Non-pigmented ciliary epithelial cell (primary cell): ENCODE measurements at places on chromosomes 6 and 20.

DNA sequence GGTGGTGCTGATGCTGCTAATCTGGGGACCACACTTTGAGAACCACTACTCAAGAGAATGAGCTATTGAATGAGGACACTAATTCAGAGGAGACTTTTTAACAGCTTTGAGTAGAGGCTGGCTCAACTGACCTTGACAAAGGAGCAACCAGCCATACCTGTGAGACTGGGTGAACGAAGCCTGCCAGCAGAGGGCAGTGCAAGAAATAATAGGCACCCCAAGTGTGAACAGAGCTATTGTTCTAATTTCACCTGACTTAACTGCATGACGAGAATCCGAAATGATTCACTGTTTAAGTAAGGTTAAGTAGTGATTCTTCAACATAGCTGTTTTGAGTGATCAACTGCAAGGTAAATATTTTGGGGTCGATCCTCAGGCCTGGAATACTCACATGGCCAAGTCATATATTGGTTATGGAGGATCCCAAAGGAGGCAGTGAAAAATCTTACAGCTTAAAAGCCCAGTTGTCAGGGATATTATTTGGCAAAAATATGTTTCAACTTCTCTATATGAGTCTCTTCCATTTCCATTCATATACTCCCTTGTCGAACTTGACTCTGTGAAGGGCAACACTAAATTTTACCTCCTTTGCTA is 550.5 kb upstream of the MARCKS start:
- no peak for DNase-seq

DNA sequence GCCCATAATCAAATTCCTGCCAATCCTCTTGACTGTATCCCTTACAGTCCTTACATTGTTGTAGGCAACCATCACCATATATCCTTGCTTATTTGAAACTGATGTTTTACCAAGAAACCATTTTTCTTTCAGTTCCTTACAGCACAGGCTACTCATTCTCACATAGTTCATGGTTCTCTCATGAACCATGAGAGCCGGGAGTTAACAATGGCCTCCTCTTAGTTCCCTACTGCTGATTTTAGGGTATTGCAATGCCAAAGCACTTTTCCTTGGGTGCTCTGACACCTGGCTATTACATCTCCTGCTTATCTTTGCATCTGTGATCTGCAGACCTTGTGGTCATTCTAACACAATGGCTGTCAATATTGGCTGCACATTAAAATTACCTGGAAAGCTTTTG is 133.4 kb downstream of the MYB start:
- no peak for DNase-seq

- DNase-seq: no peak
These were observed 7.8 kb downstream of the NAA20 start for GRCh38 chr20:20024942-20025341.

DNA sequence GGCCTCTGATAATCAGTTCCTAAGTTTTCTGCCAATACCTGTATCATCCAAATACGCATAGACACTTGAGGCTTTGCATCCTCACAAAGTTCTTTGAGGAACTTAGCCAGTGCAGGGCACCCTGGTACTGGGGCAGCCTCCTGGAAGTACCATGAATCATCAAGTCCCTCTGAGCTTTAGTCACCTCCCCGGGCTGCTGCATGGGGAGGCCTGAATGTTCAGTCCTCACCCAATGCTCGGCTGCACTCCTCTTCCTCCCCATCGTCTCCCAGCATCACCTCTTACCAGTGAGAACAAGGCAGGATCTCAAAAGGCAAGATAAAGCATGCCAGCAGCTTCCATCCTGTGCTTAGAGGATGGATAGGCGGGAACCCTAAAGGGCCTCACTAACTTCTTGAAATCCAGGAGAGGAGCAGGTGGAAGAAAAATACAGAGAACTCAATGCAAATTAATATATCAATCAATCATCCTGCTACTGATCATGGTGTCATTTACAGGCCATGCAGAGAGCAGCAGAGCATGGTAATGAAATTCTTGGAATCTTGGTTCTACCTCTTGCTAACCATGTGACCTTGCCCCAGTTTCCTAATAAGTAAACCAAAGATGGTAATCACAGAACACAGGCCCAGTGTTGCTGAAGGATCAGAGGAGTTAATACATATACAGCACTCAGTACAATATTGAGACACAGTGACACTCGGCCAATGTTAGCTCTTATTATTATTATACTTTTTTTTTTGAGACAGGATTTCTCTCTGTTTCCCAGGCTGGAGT is 4.7 kb upstream of the CCN6 start:
- no peak for DNase-seq

- no peak for DNase-seq
These were observed 21.6 kb downstream of the NRSN1 start for GRCh38 chr6:24147511-24148153.

- DNase-seq: no peak
These were observed 295.6 kb downstream of the GRIK2 start for GRCh38 chr6:101689156-101689555.

GRCh38 chr20:52454660-52455059 is 263.1 kb upstream of the ZFP64 start:
- no peak for DNase-seq

- DNase-seq: no peak
These were observed 1.4 kb downstream of the WFDC2 start for GRCh38 chr20:45470937-45471336.

GRCh38 chr6:27545271-27546046 is 72.6 kb upstream of the ZNF184 start:
- DNase-seq: peak; percentile 67

GRCh38 chr6:9225441-9225871 is 790.1 kb upstream of the SLC35B3 start:
- DNase-seq: no peak

- DNase-seq: no peak
These were observed 699 bp upstream of the HSPA1B start for GRCh38 chr6:31826793-31827285.

- DNase-seq: peak; percentile 37
These were observed 90.2 kb downstream of the DST start for GRCh38 chr6:56552187-56553130.

GRCh38 chr6:98967616-98968015 is 19.9 kb upstream of the FBXL4 start:
- DNase-seq: no peak

GRCh38 chr6:119350952-119351372 is 1.4 kb upstream of the MAN1A1 start:
- DNase-seq: no peak

- no peak for DNase-seq
These were observed 42.5 kb downstream of the GABRR2 start for GRCh38 chr6:89272596-89272995.

DNA sequence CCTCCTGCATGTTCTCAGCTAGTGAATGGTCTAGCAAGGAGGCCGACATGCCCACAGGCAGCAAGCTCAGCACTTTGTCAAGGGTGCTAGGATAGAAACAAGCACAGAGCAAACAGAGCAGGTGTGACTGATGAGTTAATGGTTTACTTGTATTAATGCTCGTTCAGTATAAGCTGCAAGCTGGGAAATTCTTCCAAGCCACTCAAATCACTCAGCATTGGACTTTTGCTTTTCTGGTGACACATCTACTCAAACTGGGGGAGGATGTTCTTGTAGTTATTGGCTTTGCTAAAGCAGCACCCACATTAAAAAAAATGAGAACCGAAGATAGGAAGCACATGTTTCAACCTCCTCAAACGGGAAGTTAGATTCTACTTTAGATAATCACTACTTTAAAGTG is 43.1 kb upstream of the NEDD9 start:
- no peak for DNase-seq

GRCh38 chr6:78611886-78612480 is 255.4 kb upstream of the IRAK1BP1 start:
- no peak for DNase-seq

DNA sequence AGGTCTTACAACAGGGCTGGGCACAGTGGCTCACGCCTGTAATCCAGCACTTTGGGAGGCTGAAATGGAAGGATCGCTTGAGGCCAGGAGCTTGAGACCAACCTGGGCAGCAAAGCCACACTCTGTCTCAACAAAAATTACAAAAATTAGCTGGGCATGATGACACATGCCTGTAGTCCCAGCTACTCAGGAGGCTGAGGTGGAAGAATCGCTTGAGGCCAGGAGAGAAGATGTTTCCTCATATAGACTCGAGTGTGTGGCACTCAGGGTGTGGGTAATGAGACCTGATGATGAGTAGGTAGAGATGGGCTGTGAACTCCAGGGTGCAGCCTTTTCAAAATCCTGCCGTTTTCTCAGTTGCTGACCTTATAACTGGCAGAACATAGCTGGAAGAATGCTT is 125.3 kb upstream of the FOXO3 start:
- DNase-seq: no peak

DNA sequence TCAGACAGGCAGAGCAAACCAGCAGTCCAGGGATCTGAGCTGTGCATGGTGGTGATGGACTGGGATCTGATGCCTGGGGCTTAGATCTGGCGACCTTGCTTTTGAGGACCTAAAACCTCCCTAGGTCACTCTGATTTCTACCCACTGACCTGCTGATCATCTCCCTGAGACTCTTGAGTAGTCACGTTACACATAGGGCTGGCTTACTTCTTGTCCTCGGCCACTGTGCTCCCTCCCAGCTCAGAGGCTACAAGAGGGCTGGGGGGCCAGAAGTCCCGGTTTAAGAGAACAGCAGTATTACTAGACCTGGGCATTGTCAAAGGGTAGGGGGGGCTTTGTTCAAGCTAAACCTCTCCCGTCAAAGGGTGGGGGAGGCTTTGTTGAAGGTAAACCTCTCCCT is 5.5 kb downstream of the DYNLT1 start:
- no peak for DNase-seq

DNA sequence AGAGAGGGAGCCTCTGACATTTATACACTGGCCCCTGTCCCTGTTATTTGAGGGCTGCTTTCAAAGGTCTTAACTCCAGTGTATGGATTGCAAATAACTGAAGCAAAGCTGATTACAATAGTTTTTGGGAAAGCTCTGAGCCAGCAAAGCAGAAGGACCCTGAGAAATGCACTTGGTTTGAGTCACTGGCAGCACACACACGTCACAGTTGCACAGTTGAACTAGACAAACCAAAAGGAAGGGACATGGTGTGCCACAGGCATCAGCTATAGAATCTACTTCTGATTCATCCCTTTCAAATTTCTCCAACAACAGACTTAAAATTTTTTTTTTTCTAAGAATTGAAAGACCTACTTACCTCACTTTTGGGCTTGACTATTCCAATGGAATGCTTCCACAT is 56.4 kb downstream of the SNRNP48 start:
- no peak for DNase-seq

DNA sequence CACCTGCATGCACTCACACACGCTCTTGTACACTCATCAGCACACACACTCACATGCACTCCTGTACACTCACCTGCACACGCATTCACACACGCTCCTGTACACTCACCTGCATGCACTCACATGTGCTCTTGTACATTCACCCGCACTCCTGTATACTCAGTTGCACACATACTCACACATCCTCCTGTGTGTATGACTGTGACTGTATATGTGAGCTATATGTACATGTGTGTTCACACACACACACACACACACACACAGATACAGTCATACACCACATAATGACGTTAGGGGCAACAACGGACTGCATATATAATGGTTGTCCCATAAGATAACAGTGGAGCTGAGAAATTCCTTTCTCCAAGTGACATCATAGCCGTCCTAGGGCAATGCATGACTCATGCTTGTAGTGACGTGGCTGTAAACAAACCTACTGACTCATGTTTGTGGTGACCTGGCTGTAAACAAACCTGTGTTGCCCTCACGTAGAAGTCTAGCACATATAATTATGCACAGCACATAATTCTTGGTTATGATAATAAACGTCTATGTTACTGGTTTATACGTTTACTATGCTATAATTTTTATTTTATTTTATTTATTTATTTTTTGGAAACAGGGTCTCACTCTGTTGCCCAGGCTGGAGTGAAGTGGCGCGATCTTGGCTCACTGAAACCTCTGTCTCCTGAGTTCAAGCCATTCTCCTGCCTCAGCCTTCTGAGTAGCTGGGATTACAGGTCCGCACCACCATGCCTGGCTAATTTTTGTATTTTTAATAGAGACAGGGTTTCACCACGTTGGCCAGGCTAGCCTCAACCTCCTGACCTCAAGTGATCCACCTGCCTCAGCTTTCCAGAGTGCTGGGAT is 22.8 kb upstream of the TAF4 start:
- DNase-seq: peak; percentile 76

GRCh38 chr6:130525408-130525807 is 159.6 kb downstream of the TMEM200A start:
- DNase-seq: no peak

DNA sequence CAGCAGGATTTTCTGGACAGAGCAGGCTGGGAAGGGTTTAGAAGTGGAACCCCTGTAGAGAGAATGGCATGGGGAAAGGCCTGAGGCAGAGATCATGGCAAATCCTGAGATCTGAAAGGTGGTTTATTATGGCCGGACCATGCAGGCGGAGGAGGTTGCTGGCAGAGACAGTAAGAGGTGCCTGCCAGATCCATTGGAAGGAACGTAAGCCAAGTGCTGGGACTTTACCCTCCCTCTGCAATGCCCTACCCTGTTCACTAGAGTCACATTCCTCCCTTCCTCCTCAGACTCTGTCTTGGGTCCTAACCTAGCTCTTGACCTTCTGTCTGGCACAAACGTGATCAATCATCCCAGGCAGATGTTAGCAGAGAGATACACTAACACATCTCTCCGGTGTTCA is 66.4 kb upstream of the SLC22A23 start:
- DNase-seq: no peak

DNA sequence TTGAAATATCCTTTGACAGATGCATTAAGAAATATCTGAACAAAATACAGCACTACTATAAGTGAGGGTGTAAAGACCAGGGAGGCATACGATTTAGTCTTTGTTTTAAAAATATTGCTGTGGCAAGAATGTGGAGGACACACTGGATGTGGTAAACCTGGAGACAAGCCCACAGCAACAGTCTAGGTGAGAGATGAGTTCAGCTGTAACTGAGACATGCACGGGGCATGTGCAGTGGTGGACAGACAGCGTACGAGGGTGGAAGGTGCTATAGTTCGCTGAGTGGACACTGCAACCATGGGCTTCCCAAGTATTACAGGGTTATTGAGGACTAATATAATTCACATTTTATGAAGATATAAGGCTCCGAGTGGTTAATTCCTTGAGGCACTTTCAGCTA is 1.8 kb downstream of the NANP start:
- no peak for DNase-seq

DNA sequence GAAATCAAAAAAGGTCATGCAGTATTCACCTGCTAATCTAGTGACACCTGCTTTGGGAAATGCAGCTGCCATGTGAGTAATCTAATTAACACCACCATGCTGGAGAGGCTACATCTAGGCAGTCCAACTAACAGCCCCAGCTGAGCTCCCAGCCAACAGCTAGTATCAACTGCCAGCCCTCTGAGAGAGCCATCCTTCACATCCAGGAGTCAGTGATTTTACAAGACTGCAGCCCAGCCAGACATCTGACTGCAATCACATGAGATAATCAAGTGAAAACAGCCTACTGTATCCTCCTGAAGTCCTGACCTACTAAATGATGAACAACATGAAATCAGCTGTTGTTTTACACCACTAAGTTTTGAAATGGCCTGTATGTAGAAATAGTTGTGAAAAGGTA is 298.4 kb downstream of the TRDN start:
- DNase-seq: no peak

DNA sequence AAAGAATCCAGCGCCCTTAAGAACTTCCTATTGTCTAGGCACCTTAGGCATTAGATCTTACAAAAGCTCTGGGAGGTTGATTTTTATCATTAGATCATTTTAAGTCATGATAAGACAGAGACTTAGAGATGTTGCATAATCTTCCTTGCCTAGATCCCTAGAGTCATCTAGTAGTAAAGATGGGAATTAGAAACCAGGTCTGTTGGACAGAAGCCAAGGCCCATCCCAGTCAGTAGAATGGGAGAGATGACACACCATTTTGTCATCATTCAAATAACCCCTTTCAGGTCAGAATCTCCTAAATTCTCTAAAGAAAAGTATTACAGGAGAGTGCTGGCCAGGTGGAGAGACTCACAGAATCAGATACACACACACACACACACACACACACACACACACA is 579.1 kb downstream of the BMP2 start:
- no peak for DNase-seq
